Activated naive CD8-positive, alpha-beta T cell treated with anti-CD3 and anti-CD28 coated beads, Interleukin-2, amount 10 ng/mL, durations not matched to agents 7 days and 5 days (primary cell): ENCODE measurements at places on chromosomes 6 and 20.

DNA sequence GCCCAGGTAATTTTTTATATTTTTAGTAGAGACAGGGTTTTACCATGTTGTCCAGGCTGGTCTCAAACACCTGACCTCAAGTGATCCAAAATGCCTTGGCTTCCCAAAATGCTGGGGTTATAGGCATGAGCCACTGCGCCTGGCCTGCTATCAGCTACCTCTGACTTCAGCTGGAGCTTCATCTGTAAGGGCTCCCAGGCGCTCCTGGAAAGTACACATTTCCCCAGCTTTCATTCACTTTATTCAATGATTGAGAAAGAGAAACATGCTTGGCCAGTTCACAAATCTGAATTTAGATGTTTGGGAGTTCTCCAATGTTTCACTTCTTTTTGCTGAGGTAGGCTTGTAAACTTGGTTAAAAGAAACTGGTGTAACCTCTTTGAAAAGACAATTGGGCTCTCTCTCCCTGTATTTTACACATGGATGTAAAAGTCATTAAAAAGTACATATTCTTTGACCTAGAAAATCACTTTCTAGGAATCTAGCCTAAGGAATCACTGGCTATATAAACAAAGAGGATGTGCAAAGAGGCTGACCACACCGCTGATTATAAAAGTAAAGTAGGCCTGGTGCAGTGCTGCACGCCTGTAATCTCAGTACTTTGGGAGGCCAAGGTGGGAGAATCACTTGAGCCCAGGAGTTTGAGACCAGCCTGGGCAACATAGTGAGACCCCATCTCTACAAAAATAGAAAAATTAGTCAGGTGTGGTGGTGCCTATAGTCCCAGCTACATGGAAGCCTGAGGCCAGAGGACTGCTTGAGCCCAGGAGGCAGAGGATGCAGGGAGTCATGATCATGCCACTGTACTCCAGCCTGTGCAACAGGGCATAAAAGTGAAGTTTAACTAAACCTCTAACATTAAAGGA, 128.9 kb downstream of the BACH2 start:
- H3K36me3 ChIP-seq, result peaks cover 36% of the 10 kb centered on the region
- DNase-seq, result no peak
- no peak overlapping the region for H3K4me3 ChIP-seq
- H3K27me3 ChIP-seq, result no peaks in the 10 kb centered on the region
- H3K4me1 ChIP-seq, result peaks cover 45% of the 10 kb centered on the region

- no peak overlapping the region for H3K4me3 ChIP-seq
- no peaks in the 10 kb centered on the region for H3K27me3 ChIP-seq
- peak overlapping the region; percentile 39 for H3K27ac ChIP-seq
- H3K4me1 ChIP-seq, result peaks cover 6% of the 10 kb centered on the region
- DNase-seq, result no peak
- H3K36me3 ChIP-seq, result peaks cover 34% of the 10 kb centered on the region
Observed at GRCh38 chr20:49248301-49248700, 29.1 kb downstream of the DDX27 start.

DNA sequence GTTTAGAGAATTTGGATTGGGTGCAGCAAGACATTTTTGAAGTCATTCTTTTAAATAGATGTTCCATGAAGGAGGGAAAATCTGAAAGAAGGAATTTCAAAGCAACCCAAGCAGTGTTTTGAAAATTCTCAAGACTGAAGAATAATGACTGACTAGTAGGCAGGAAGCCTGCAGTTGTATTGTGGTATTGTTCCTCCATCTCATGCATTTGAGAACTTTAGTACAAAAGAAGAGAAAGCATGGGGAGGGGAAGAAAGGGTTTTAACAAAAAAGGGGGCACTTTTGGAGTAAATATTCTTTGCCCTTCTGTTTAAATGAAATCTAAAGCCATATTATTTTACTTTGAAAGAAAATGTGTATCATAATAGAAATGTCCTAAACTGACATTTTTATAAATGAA, 6.6 kb downstream of the NCOA3 start:
- peak overlapping the region; percentile 85 for H3K27ac ChIP-seq
- no peak for DNase-seq
- H3K4me1 ChIP-seq, result peaks cover 62% of the 10 kb centered on the region
- H3K36me3 ChIP-seq, result peaks cover 18% of the 10 kb centered on the region
- no peaks in the 10 kb centered on the region for H3K27me3 ChIP-seq
- H3K4me3 ChIP-seq, result peak overlapping the region; percentile 82

DNA sequence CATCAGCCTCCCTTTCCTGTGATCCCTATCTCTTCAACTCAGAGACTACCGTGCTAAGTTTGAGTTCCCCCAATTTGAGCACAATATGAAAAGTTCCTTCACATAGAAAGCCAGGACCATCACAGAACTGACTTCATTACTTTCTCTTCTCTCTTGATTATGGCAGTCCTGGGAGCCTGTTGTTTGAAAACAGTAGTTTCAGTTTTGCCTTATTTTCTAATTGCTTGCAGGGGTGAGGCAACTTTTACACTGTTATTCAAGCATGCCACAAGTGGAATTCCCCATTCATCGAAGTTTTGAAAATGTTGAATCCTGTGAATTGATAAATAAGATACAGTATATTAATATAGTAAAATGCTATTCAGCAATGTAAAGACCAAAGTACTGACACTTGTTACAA, 569.7 kb upstream of the MARCKS start:
- no peak for DNase-seq
- H3K36me3 ChIP-seq, result no peaks in the 10 kb centered on the region
- H3K27me3 ChIP-seq, result no peaks in the 10 kb centered on the region
- H3K4me1 ChIP-seq, result no peaks in the 10 kb centered on the region

DNA sequence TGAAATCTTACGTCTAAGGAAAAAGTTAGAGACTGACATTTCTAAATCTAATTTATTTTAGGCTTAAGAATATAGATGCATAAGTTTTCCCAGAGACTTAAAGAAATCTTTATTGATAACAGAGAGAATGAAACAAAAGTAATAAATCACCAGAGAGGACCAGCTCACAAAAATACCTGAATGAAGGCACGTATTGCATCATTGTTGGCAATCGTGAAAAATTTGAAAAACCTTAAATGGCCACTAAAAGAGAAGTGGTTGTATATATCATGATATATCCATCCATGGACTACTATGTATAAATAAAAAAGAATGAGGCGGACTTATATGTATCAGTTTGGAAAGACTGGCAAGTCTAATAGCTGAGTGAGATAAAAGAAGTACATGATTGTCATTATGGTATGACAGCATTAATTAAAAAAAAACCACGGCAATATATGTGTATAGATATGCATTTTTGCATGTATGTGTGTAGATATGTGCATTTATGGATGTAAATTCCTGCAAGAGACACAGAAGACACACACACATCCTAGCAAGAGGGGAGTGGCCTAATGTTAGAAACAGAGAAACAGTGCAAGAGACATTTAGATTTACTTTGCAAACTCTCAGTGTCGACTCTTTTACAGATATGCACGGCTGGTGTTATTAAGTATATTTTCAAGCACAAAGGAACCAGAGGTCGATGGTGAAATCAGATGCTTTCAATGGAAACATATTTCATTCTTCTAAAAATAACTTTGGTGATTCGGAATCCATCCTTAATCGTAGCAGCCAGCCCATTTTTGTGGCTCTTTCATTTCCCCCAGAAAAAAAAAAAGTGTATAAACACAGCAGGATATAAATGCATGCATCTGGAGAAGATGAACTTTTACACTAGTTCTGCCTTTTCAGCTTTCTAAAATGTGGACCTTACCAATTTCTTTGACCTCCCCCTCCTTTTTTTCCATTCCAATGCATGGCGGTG, 156.1 kb upstream of the SALL4 start:
- H3K27ac ChIP-seq, result no peak overlapping the region
- peaks cover 12% of the 10 kb centered on the region for H3K27me3 ChIP-seq
- no peaks in the 10 kb centered on the region for H3K36me3 ChIP-seq
- H3K4me1 ChIP-seq, result peaks cover 1% of the 10 kb centered on the region
- H3K4me3 ChIP-seq, result no peak overlapping the region

GRCh38 chr6:160430751-160431150, 82.6 kb downstream of the SLC22A3 start:
- no peak for DNase-seq
- H3K36me3 ChIP-seq, result no peaks in the 10 kb centered on the region
- H3K4me3 ChIP-seq, result no peak overlapping the region
- H3K4me1 ChIP-seq, result peaks cover 9% of the 10 kb centered on the region
- H3K27ac ChIP-seq, result no peak overlapping the region

DNA sequence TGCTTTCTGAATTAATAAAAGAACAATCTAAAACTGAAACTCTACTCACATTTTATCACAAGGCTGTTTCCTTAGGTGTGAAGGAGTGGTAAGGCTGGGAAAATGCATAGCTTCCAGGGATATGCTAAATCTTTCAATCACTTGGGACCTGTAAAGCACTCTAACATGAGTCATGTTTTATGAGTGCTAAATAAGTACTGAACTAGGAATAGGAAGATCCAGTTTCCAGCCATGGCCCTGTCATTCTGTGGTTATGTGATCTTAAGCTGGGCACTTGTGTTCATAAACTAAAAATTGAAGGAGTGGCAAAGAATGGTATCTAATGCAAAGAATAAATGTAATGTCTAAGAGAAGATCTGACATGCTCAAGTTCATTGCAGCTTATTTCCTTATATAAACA, 6.1 kb upstream of the TMEM200A start:
- H3K27me3 ChIP-seq, result peaks cover 25% of the 10 kb centered on the region
- H3K4me1 ChIP-seq, result peaks cover 4% of the 10 kb centered on the region
- no peak overlapping the region for H3K4me3 ChIP-seq
- no peaks in the 10 kb centered on the region for H3K36me3 ChIP-seq
- no peak overlapping the region for H3K27ac ChIP-seq

GRCh38 chr6:29628419-29629281, 4.3 kb downstream of the GABBR1 start:
- DNase-seq, result peak; percentile 64
- H3K27me3 ChIP-seq, result peaks cover 51% of the 10 kb centered on the region
- H3K36me3 ChIP-seq, result peaks cover 3% of the 10 kb centered on the region
- H3K4me1 ChIP-seq, result peaks cover 30% of the 10 kb centered on the region
- peak overlapping the region; percentile 96 for H3K4me3 ChIP-seq
- no peak overlapping the region for H3K27ac ChIP-seq

GRCh38 chr6:149906405-149906804, 8.5 kb upstream of the RAET1E start:
- no peak overlapping the region for H3K27ac ChIP-seq
- DNase-seq, result no peak
- H3K36me3 ChIP-seq, result no peaks in the 10 kb centered on the region

DNA sequence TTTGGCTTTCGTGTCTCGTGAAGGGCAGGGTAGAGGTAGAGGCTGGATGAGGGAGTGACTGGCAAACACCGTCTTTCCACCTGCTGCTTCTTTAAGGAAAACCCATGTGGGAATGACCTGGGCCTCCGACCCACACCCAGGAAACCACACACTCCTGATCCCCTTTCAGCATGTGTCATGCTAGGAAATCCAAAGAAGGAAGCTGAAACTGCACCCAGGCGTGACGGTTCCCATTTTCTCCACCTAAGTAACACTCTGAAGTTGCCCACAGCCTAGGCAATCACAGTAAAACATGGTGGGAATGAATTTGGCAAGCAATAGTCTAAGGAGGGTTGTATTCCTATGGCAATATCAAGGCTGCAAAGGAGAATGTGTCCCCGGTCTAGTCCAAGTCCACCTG, 538.4 kb upstream of the NOX3 start:
- peaks cover 3% of the 10 kb centered on the region for H3K27me3 ChIP-seq
- no peak overlapping the region for H3K4me3 ChIP-seq
- no peak for DNase-seq
- no peak overlapping the region for H3K27ac ChIP-seq

GRCh38 chr20:42567409-42567808, 622.3 kb downstream of the PTPRT start:
- no peaks in the 10 kb centered on the region for H3K27me3 ChIP-seq
- no peaks in the 10 kb centered on the region for H3K4me1 ChIP-seq
- DNase-seq, result no peak

DNA sequence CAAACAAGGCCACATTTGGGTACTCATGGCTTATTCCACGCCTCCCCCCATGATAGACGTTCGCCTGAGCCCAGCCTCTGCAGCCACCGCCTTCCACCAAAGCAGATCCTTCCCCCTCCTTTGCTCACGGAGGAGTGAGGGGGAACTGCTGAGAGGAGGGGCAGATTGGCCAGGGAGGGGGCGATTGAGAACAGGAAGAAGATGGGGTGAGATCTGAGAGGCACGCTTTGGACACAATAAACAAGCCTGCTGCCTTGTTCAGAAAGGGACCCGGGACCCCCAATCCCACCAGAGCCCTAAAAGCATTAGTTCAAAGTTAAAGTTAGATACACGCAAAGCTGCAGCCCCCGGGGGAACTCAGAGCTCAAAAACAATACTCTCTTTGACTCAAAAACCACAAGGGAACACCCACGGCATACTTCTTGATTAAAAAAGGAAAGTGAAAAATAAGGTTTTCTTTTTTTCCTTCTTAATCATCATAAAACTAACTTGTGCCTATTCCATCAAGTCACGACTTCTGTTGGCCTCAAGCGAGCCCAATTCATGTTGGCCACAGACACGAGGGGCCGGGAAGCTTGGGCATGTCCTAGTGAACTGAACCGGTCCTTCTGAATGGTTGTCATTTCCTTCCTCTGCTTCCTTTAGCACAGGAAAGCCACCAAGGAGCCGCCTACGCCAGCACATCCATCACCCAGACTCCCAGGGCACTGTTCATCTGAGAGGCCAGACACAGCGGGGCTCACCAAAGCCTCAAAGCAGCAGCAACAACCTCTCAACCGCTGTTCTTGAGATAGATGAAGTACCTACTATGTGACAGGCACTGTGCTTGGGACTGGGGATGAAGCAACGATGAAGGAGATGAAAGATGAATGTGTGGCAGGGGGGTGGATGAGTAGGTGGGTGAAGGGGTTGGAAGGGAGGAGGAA, 44.7 kb downstream of the NFATC2 start:
- peak; percentile 55 for DNase-seq
- no peaks in the 10 kb centered on the region for H3K27me3 ChIP-seq
- peaks cover 83% of the 10 kb centered on the region for H3K4me1 ChIP-seq
- H3K4me3 ChIP-seq, result peak overlapping the region; percentile 80
- H3K36me3 ChIP-seq, result peaks cover 37% of the 10 kb centered on the region

DNA sequence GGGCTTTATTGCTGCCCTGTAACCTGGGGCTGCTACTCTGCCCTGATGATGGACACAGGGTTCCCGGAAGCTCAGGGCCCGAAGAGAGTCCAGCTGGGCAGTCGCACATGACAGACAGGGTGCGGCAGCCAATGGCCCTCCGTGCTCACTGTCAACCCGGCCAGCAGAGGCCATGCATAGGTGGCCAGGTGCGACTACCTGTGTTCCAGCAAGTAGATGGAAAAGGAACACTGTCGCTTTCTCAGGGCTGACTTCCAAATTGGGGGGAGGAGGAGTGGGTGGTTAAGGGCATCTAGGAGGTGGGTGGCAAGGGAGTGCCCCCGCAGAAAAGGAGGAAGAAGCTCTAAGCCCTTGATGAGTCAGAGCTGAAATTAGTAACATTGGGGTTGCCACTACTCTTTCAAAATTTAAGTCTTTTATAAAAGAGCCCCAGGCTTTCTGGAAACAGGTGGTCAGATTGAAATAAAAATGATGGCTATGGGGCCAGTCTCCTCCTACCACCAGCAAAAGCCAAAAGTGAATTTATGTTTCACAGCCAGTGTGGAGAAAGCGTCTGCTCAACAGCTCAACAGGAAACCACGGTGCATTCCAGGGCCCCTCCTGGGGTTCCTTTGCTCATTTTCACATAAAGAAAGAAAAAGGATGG, 2.3 kb upstream of the RAMACL start:
- H3K27ac ChIP-seq, result no peak overlapping the region
- H3K4me1 ChIP-seq, result peaks cover 9% of the 10 kb centered on the region
- H3K27me3 ChIP-seq, result no peaks in the 10 kb centered on the region
- no peaks in the 10 kb centered on the region for H3K36me3 ChIP-seq
- DNase-seq, result no peak
